Activated T-cell treated with anti-CD3 and anti-CD28 coated beads, Interleukin-2, amount 50 U/mL, for 72 hours (primary cell): ENCODE measurements at places on chromosomes 12 and 14. TPM values are rescaled to one million over a fixed set of nuclear protein-coding genes. Genes with fewer than 3 reads are reported as not detected.

- H3K4me3 ChIP-seq, result no peak overlapping the region
- H3K4me1 ChIP-seq, result no peaks in the 10 kb centered on the region
- H3K36me3 ChIP-seq, result no peaks in the 10 kb centered on the region
- peaks cover 22% of the 10 kb centered on the region for H3K27me3 ChIP-seq
Observed at GRCh38 chr12:110088936-110089335, 35.2 kb upstream of the IFT81 start.

DNA sequence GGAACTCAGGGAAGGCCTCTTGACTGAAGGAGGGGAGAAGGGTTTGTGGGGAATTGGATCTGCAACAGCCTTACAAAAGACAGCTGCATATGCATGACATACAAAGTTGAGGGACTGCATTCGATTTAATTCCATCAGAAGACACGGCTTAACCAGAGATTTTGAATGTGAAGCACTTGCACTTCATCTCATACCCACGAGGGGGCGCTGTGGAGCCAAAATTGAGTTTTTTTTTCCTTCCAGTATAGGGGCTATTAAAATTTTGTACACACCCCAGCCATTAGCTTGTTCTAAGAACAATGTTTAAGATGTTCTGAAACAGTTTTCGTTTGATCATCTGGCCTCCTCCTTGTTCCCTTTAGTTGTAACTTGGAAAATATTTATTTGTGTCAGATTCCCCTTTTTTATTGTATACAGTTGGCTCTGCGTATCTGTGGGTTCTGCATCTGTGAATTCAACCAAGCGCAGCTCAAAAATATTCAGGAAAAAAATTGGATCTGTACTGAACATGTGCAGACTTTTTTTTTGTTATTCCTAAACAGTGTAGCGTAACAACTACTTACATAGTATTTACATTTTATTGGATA is 1.6 kb downstream of the SUDS3 start:
- DNase-seq, result peak; percentile 79
- peak overlapping the region; percentile 98 for H3K4me3 ChIP-seq
- H3K4me1 ChIP-seq, result peaks cover 29% of the 10 kb centered on the region
- H3K36me3 ChIP-seq, result no peaks in the 10 kb centered on the region

The CAPZA3 gene
- total RNA-seq, result not detected

The TAS2R43 gene
- 0.48 TPM for total RNA-seq
